ENCODE measurements at places on chromosomes 4 and X. TPM values are rescaled to one million over a fixed set of nuclear protein-coding genes. Genes with fewer than 3 reads are reported as not detected.

GABRE gene
- 134 TPM for polyA plus RNA-seq

CXXC4 gene
- polyA plus RNA-seq: 0.92 TPM

CLTRN gene
- 1.6 TPM for polyA plus RNA-seq

MRFAP1L1 gene
- polyA plus RNA-seq: 23.3 TPM

BANK1 gene
- 6.5 TPM for polyA plus RNA-seq

SNX12 gene
- polyA plus RNA-seq: 23.3 TPM

TLR6 gene
- 0.88 TPM for polyA plus RNA-seq

GJB1 gene
- 1.8 TPM for polyA plus RNA-seq

SHROOM4 gene
- 8.3 TPM for polyA plus RNA-seq

GPRIN3 gene
- polyA plus RNA-seq: 0.88 TPM

SLC7A11 gene
- 0.75 TPM for polyA plus RNA-seq
